ENCODE measurements at places on chromosomes 4 and X.

GRCh38 chr4:110540982-110541451 lies 65.1 kb downstream of the ENPEP start:
- DNase-seq, result no peak

- DNase-seq, result no peak
Observed at GRCh38 chrX:128518508-128518907, 466.3 kb upstream of the ACTRT1 start.

GRCh38 chr4:173405840-173406606 lies 7.1 kb upstream of the SCRG1 start:
- DNase-seq, result no peak

DNA sequence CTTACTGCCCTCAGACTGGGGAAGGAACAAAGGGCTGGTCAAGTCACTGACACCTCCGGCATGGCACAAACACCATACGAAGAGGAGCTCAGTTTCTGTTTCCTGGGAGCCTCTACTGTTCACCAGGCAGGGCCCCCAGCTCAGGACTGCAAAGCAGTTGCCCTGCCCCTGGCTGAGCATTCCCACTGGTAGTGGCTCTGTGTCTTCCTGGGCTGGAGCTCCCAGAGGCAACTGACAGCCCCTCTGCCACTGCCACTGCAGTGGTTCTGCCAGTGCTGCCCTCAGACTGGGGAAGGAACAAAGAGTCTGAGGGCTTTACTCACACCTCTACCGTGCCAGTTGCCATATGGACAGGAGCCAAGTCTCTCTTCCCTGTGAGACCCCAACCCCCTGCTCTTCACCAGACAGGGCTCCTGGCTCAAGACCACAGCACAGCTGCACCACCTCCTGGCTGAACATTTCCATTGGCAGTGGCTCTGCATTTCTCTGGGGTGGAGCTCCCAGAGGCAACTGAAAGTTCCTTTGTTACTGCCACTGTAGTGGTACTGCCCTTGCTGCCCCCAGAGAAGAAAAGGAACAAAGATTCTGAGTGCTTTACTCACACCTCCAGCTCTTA lies 67.9 kb downstream of the SMARCA5 start:
- no peak for DNase-seq

GRCh38 chrX:72470532-72471223 lies 102.0 kb downstream of the HDAC8 start:
- DNase-seq, result no peak
